ENCODE measurements at places on chromosomes 12 and 14. TPM values are rescaled to one million over a fixed set of nuclear protein-coding genes. Genes with fewer than 3 reads are reported as not detected.
A peak's percentile ranks its signal among the peaks of the same experiment; 100 is the strongest.

- DNase-seq = no peak
These were observed 113.9 kb downstream of the TMEM132D start for GRCh38 chr12:129789921-129790320.

DNA sequence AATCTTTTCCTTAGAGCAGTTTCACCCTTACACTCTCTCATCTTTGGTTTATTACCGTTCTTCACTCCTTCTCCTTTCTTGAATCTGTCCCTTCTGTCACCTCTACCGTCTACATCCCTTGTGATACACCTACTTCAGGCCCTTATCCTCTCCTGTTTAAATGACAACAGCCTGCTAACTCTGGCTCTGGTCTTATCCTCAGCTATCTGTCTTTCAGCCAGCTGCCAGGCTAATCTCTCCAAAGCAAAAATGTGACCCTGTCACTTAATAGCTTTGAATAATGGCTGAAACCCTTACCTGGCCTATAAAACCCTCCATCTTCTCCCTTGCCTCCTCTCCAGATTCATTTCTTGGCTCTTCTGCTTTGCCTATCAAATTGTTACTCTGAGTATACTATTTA is 32.3 kb downstream of the BEST3 start:
- no peak for DNase-seq

DNA sequence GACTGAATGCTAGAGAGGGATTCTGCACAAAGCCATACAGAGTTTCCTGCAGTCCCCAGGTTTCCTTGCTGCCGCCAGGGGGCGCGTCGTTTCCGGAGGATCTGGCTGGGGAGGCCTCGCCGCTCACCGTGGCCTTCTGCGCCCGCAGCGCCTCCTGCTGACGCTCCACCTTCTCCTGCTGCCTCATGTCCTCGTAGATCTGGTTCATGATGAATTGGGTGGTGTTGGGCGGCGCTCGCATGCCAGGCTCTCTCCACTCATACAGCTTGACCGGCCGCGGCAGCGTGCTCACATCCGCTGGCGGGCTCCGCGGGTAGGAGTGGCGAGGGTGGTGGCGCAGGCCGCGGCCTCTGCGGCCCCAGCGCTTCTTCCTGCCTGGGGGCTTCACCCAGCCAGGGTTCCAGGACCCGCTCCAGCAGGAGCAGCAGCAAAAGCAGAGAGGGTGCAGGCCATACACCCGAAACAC is 987 bp downstream of the CCER1 start:
- no peak for DNase-seq

DNA sequence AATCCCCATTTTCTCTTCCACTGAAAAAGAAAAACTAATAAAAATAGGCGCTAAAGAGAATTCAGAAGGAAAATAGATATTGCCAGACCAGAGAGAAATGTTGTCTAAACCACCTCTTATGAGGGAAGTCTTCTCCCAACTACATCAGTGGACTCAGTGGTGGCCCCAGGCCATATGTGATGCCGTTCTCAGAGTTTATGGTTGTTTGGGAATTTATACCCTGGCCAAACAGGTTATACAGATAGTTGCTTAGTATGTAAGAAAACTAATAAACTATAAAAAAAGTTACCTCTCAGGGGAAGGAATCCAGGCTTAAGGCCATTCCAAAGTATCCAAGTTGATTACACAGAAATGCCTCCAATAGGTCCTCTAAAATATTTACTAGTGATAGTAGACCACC is 103.4 kb upstream of the RBM19 start:
- DNase-seq = no peak

GRCh38 chr12:95487024-95487423 is 13.1 kb downstream of the METAP2 start:
- no peak for DNase-seq

The LRTM2 gene
- 0.41 TPM for total RNA-seq

- DNase-seq = no peak
These were observed 21.3 kb upstream of the RFLNA start for GRCh38 chr12:124273630-124274029.

- DNase-seq = peak; percentile 64
These were observed at the start of gene SCNN1A for GRCh38 chr12:6375269-6376078. TSS of gene SCNN1A (minus strand) at chr12:6375563. CDS start at chr12:6374783, 780 bp downstream.

DNA sequence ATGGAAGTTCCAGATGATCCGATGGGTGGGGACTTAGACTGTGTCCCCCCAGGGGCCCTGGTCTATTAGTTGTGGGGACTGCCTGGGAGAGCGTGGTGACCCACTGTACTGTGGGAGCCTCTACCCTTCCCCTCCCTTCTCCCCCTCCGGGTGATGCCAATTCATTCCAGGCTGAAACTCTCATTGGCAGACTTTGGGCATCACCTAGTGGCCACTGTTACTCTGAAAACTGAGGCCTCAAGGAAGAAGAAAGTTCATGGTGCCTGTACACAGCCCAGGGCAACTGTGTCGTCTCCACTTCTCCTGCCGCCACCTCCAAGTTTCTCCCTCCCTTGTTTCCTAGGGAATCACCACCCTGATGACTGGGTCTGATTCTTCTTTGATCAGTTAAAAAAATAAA is 173.6 kb upstream of the ALG10B start:
- DNase-seq = no peak

The NEDD1 gene
- 17.4 TPM for total RNA-seq

GRCh38 chr12:68638171-68638570 is 27.5 kb downstream of the RAP1B start:
- DNase-seq = no peak
